ENCODE measurements at places on chromosomes 4 and X.

GRCh38 chrX:63743596-63743995 is 41.4 kb downstream of the ARHGEF9 start:
- no peak for DNase-seq

DNA sequence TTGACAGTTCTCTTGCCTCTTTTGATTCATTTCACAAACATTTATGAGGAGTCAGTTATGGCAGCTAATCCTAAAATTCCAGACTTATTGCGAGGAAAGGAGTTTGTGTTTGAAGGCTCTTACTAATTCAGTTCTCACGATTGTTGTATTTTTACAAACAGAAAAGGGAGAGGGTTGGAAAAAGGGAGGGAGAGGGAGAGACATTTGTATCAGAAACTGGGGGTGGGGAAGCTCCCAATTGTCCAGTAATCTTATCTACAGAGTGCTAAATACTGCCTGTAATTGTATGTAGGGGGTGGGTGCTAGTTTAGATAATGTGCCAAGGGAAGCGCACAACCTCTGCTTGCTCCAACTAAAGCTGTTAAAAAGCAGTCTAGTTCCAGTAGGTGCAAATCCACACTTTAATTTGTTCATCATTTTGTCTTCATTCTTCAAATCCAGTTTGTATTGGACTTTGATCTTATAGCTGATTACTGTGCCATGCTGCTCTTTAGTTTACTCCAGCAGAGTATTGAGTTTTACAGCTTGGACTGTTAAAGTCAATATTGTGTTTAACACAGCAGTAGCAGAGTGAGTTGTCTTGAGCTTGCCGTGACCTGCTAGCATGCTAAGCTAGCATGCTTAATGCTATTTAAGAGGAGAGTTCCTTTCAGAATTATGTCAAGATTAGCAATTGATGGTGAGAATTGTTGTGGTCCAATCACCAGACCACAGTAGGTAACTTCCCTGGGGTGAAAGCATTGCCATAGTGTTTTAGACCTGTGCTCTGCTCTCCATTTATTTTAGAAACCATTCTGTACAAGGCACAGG is 13.9 kb downstream of the FNIP2 start:
- no peak for DNase-seq

GRCh38 chr4:119151161-119151560 is 15.5 kb downstream of the MYOZ2 start:
- no peak for DNase-seq

DNA sequence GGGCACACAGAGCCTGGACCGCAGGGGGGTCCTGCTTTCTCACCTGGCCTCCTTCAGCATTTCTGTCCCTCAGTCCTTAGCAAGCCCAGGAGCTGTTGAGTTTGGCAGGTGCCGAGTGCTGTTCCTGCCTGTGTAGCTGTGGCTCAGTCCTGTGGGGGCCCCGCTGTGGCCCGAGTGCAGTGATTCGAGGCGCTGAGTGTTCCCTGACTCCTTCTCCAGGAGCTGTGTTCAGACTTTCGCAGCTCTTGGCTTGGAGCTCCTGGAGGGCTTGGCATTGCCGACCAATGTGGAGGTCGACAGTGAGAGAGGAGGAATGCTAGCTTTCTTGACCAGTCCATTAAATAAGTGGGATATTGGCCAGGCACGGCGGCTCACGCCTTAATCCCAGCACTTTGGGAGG is 50.1 kb upstream of the MSANTD1 start:
- DNase-seq, result no peak

DNA sequence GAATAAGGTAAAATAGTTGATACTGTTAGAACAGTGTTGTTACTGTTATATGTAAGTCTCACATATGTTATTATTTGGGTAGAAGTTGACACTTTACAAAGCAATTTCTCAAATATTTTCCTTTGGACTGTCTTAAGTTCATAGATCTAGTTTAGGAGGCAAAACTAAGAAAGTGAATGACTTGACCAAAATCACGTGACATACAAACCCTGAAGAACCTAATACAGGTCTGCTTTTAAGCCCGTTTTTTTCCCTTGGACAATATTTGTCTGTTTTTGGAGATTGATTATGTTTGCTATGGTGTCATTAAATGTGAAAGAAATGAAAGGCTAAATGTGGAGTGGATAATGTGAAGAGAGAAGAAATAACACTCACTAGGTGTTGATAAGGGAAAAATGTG is 644.9 kb upstream of the PITX2 start:
- DNase-seq, result no peak

- no peak for DNase-seq
Observed at GRCh38 chr4:105162123-105162796, 15.6 kb downstream of the TET2 start.

DNA sequence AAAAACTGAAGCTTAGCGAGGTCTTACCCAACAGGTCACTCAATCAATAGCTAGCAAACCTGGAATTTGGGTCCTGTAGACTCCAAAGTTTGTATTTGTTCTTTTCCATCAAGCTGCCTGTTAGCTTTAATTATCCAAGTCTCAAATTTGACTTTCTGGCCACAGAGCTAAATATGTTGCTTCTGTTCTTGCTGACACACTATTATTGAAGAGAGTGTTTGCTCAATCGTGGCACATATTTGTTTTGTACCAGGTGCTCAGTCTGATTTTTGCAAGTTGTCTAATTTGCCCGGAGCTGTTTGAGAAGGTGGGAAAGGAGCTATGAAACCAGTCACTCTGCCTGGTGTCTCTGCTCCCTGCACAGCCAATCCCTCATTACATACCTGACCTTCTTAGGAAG is 41.7 kb upstream of the FRMD7 start:
- DNase-seq, result no peak

DNA sequence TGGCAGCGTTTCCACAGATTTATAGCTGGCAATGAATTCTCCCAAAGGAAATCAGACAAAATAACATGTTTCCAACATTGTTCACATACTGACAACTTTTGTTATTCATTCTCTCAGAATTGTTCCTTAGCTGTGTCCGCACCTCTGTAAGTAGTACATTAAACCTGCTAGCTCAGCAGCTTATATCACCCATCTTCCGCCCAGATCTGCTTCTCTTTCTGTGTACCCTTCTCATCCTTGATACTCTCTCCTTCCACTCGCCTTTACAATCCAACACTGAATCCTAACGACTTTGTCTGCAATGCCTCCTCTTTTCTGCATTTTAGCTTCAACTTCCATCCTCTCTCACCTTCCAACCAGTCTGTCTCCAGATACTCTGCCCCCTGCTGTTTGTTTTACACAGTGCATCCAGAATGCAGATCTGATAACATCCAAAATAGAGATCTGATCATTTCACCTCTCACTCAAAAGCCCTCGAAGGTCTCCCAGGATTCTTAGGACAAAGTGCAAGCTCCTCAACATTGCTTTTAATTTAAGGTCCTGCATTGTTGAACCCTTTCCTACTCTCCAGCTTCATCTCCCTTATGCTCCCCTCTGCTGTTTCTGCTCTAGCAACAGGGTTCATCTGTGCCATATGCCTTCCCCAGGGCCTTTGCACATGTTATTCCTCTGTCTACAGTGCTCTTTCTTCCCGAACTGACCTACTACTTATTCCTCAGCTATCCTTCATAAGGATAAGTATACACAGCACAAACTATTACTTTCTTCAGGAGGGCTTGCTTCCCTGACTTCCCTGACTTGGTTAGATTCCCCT is 67.3 kb upstream of the VBP1 start:
- no peak for DNase-seq

DNA sequence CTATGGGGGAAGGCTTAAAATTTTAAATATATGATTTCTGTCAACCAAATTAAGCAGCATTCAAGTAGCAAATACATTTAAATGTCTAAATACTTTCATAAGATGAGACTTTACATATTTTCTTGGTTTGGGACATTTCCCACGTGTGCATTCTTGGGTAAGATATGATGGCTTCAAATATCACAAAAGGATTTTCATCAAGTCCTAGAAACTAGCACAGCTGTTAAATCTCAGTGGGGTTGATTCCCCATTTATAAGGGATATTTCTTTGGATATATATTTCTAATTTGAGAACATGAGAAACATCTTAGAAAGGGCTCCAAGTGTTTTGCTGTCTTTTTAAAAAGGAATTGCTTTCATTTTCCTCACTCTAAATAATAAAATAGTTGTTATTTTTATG is 90.2 kb downstream of the P2RY10 start:
- no peak for DNase-seq

- DNase-seq, result no peak
Observed at GRCh38 chr4:164571593-164572390, 182.1 kb upstream of the SMIM31 start.

GRCh38 chr4:40055863-40056715 is 561 bp upstream of the N4BP2 start:
- DNase-seq, result peak; percentile 92

DNA sequence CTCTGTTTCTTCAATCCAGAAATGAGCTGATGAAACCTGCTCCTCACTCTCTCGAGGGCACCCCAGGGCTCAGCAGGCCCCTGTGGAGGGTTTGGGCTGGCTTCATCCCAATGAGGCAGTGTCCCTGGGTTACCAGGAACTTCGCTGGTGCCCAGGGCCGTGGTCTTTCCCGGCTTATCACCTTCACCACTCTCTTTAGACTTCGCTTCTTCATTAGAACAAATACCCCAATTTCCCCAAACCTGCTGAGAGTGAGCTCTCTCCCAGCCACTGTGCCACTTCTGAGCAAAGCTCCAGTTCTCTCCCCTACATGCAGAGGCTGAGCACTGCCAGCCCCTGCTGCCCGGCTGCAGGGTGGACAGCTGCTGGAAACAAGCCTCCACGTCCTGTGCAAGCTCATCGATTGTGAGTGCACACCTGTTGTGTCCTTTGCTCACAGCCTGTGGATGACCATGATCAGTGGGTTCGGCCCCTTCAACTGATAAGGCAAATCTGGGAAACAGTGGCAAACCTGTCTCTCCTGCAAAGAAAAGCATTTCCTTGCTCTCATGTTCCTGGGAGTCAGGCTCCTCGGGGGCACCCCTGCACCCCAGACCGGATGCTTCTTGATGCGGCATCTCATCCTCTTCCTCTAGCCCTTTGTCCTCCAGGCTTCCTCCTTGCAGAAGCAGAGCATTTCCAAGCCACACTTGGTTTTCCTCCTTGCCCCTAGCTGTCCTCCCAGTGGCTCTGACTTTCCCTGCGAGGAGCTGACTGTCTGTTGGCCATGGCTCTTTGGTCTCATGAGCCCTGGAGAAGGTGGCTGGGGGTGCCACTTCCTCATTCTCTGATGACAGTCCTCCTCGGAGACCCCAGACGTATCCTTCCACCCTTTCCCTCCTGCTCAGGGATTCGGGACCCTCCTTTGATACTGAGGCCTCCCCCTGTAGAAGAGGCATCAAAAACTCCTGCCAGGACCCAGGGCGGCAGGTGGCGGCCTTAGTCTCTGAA is 28.7 kb downstream of the C4orf50 start:
- peak; percentile 80 for DNase-seq

GRCh38 chr4:13918110-13918509 is 290.6 kb upstream of the BOD1L1 start:
- peak; percentile 33 for DNase-seq
